ENCODE measurements at places on chromosomes 7 and 10.

DNA sequence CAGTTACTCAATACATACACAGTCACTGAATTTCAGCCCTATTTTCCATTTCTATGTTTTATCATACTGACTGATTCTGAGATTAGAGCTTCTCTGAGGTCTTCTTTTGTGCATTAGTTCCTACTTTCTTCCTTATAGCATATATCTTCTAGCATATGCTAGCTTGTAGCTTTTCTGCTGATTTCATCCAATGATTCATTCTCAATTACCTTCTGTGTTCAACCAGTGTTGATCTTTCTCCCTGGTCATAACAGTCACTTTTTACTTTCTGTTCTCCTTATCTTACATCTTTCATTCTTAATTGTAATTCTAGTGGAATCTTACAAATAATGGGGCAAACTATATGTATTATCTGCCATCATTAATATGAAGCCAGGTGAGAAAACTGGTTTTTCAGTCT is 159.5 kb upstream of the HGF start:
- DNase-seq = no peak

- no peak for DNase-seq
These were observed 16.2 kb downstream of the NCOA4 start for GRCh38 chr10:46014206-46014605.

- no peak for DNase-seq
These were observed 38.3 kb downstream of the FRMPD2 start for GRCh38 chr10:48236199-48236621.

DNA sequence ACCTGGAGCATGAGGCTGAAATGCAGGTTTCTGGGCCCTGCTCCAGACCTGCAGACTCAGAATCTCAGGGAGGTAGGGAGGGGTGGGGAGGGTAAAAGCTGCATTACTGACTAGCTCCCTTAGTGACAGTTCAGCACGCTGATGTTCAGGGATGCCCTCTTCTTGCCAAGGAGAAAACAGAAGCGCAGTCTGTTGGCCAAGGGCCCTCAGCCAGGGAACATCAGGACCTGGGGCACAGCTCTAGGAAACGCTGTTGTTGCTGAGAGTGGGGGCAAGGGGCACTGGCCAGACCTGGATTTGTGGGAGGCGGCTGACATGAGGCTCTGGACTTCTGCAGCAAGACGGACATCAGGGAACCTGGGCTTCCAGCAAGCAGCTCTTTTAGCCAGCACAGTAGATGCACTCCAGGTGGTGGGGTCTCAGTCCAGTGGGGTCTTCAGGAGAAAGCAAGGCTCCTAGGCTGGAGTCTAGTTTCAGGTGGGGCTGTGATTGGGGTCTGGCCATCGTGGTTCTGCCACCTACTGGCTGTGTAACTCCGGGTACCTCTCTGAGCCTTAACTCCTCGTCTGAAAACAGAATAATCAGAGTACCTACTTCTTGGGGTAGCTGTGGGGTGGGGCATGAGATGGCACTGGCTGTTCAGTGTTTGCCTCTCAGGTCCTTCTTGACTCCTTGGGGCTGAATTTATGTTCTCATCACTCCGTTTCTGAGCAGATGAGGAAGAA is 72.9 kb upstream of the PRLHR start:
- no peak for DNase-seq

GRCh38 chr10:110278562-110279406 is 25.9 kb downstream of the SMNDC1 start:
- DNase-seq = no peak

- no peak for DNase-seq
These were observed 54.6 kb upstream of the KIF5B start for GRCh38 chr10:32110790-32111189.

GRCh38 chr7:55413442-55413841 is 48.3 kb downstream of the LANCL2 start:
- DNase-seq = no peak

GRCh38 chr7:142626420-142627035 is 122.7 kb upstream of the PRSS1 start:
- peak; percentile 80 for DNase-seq

GRCh38 chr10:80633910-80634309 is 96.2 kb downstream of the SH2D4B start:
- no peak for DNase-seq

GRCh38 chr10:63155388-63156020 is 22.4 kb downstream of the NRBF2 start:
- no peak for DNase-seq

GRCh38 chr7:50869108-50869725 is 86.5 kb upstream of the GRB10 start:
- no peak for DNase-seq

DNA sequence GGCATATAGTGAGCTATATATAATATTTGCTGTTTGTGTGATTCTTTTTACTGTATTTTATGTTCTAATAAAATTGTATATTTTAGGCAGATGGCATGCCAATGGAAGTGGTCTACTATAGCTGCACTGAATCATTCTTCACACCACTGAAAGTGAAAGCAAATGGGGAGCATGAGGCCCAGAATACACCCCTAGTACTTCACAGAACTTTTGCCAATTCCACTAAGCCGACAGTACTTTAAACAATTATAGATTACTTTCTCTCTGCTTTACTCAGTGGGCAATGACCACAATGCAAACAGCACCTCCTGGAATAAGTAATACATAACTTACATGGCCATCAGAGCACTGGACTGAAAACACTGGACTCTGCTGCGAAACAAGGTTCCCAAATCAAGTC is 70.2 kb downstream of the ANKRD26 start:
- peak; percentile 10 for DNase-seq

- no peak for DNase-seq
These were observed 299.6 kb downstream of the MDFIC start for GRCh38 chr7:115221456-115221855.

All from activated CD4-positive, alpha-beta T cell treated with anti-CD3 and anti-CD28 coated beads, Interleukin-2, amount 10 ng/mL, durations not matched to agents 7 days and 5 days (primary cell).